Activated naive CD4-positive, alpha-beta T cell treated with Interleukin-2 at 50 U/mL for 16 hours (primary cell): ENCODE measurements at places on chromosomes 7 and 10.

DNA sequence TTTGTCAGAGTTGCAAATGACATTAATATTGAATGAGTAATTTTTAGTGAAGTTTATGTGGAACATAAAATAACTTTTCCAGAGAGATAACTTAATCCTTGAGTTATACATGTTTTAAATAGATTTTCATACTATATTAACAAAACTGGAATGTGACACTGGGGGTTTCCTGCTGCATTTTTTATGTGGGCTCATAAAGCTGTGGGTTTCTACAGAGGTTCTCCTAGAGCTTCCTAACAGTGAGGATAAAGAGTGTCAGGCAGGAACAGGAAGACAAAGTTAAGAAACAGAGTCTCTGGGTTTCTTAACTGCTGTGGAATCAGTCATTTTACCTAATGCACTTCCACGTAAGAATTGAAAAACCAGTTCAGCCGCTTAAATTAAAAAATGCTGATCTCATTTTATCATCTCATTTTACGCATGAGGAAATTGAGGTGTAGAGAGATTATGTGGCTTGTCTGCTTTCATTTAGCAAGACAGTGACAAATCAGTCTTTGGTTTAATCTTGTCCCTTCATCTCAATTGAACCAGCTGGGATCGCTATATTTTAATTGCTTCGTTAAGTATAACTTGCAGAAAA is 5.0 kb downstream of the CD36 start:
- no peak for DNase-seq

DNA sequence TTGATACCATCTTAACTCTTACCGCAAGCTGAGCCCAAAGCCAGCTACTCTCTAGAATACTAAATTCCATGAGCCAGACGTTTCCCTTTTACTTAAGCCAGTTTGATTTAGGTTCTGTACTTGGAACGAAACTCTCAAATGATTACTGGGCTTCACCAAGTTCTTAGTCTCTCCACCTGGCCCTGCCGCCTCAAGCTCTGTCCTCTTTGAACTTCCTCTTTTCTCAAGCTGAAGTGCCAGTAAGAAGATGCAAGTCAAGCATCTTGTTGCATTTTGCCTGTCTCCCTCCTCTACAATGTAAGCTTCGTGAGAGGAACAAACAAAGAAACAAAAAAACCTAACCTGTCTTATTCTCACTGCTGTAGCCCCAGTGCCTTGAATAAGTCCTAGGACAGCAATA is 358.2 kb upstream of the NPVF start:
- DNase-seq, result no peak

DNA sequence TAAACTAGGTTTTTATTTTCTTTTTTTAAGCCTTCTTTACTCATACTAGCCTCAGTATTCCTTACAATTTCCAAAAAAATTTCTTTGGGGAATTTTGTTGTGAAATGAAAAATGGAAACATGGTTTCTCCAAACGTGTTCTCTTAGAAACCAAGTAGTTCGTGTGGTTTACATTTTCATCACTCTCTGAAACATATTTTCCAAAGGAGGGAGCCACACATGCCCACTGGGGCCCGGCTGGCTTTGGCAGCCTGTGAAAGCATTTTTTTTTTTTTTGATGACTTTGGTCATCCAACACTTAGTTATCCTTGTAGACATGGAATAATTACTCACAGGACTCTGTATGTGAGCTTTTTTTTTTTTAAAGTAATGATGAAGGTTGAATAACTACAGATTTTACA is 169.6 kb downstream of the C7orf25 start:
- no peak for DNase-seq

DNA sequence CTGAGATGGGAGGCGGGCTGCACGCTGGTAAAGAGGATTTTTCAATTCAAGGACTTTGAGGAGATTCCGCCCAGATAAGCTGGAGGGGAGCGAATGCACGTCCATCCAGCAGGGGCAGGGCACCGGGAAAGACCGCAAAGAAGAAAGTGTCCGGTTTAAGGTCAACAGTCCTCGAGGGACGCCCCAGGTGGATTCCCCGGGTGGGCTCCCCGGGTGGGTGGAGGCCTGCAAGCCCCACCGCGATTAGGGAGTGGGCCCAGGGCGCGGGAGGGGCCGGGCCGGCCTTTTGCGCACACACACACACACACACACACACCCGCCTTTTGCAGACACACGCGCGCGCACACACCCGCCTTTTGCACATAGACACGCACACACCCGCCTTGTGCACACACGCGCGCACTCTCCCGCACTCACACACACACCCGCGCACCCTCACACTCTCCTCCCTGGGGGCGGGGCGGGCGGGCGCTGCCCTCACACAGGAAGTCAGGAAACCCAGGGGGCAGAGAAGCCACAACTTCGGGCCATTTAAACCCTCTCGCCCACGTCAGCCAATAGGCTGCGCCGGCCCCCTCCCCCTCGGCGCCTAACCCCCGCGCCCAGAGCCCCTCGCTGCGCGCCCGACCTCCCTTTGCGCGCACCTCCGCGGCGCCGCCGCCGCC is 615 bp downstream of the ARHGAP12 start:
- peak; percentile 50 for DNase-seq

- DNase-seq, result no peak
Measured at GRCh38 chr10:89256340-89256739, 4.8 kb upstream of the LIPA start.

GRCh38 chr10:3797750-3798149 is 12.7 kb upstream of the KLF6 start:
- DNase-seq, result no peak

GRCh38 chr10:120643351-120643750 is 186.3 kb downstream of the PLPP4 start:
- DNase-seq, result no peak

GRCh38 chr7:28086198-28086597 is 94.4 kb downstream of the JAZF1 start:
- no peak for DNase-seq

DNA sequence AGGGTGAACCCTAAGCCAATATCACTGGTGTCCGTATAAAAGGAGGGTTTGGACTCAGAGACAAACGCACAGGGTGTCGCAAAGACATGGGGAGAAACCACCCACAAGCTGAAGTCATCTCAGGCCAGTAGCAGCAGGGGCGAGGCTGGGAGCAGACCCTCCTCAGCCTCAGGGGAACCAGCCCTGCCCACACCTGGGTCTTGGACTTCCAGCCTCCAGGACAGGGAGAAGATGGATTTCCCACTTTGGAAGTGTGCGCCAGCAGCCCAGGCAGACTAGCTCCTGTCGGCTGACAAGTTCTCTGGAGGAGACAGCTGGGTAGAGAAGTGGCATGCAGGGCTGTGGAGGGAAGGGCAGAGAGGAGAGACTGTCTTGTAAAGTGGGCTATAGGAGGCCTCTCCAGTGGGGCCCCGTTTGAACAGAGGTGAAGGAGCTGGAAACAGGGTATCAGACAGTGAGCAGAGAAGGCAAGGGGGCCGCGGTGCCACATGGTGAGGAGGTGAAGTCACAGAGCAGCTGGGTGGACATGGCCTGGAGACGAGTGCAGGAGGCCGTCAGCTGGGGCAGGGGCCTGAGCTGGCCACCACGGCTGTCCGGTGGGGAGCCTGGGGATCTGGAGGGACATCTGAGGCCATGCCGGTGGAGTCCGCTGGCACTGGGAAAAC is 475.6 kb downstream of the PTPRN2 start:
- no peak for DNase-seq

DNA sequence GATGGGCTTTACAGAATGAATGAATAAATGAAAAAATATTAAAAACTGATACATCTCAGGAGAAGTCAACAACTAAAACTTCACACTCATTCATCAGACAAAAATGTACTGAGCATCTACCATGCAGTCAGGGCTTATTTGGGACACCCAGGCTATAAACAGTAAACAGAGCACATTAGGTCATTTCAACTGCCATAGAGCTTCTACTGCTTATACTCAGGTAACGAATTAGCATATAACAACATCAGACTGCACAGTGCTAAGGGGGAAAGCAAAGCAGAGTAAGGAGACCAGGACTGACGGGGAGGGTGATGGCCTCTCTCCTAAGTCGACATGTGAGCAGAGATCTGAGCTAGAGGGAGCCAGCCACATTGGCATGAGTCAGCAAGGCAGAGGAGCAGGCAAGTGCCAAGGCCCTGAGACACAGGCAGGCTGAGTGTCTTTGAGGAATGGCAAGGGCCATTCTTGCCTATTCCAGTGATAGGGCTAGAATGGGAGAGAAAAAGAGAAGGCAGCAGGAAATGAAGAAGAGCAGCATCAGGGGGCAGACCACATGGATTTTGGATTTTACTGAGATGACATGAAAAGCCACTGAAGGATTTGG is 528.9 kb downstream of the PARD3 start:
- DNase-seq, result no peak

GRCh38 chr7:2849941-2850766 is 6.0 kb upstream of the GNA12 start:
- DNase-seq, result no peak

- DNase-seq, result no peak
Measured at GRCh38 chr7:155345490-155345889, 47.8 kb downstream of the INSIG1 start.
